ENCODE measurements at places on chromosomes 7 and 10. TPM values are rescaled to one million over a fixed set of nuclear protein-coding genes. Genes with fewer than 3 reads are reported as not detected.
A peak's percentile ranks its signal among the peaks of the same experiment; 100 is the strongest.

FHIP2A gene
- 40.4 TPM for total RNA-seq

- H3K27ac ChIP-seq: no peak overlapping the region
- H3K4me1 ChIP-seq: no peaks in the 10 kb centered on the region
- no peaks in the 10 kb centered on the region for H3K36me3 ChIP-seq
- DNase-seq: no peak
- H3K27me3 ChIP-seq: no peaks in the 10 kb centered on the region
- H3K4me3 ChIP-seq: no peak overlapping the region
Measured at GRCh38 chr10:66671562-66671961, 254.3 kb upstream of the LRRTM3 start.

GRCh38 chr7:33692956-33693355 is 212.4 kb upstream of the BMPER start:
- peaks cover 4% of the 10 kb centered on the region for H3K27me3 ChIP-seq
- no peaks in the 10 kb centered on the region for H3K36me3 ChIP-seq
- peak overlapping the region; percentile 30 for H3K27ac ChIP-seq
- H3K4me1 ChIP-seq: peaks cover 21% of the 10 kb centered on the region

GRCh38 chr7:12929476-12930140 is 242.2 kb downstream of the ARL4A start:
- no peaks in the 10 kb centered on the region for H3K4me1 ChIP-seq
- no peaks in the 10 kb centered on the region for H3K36me3 ChIP-seq
- H3K27me3 ChIP-seq: no peaks in the 10 kb centered on the region
- DNase-seq: no peak
- no peak overlapping the region for H3K4me3 ChIP-seq

DNA sequence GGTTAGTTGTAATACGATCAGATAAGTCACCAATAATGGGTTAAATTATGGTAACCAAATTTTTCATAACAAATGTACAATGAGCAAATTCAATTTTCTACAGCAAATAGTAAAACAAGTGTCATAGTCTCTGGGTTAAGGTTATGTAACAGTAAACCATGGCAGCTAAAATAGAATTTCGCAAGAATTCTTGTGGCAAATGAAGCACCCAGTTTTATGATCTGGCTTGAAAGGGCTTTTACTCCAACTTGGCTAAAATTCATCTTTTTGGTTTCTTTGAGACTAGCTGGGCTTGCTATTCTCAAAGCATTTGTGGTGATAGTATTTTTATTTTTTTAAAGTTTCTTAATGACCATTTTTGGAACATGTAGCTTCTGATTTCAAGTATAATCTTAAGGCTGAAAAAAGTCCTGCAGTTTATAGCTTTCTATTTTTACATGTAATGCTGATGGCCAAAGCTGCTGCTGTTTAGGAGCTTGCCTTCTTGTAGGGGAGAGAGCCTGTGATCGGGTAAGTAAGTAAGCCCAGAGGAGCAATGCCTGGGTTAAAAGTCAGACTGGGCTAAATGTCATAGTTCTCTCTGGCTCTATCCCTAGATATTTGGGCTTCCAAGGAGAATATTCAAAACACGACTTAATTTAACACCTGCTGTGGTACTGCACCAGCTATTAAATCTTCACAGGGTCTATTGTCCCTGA is 55.5 kb upstream of the SYPL1 start:
- peaks cover 4% of the 10 kb centered on the region for H3K36me3 ChIP-seq
- peaks cover 16% of the 10 kb centered on the region for H3K27me3 ChIP-seq
- DNase-seq: peak; percentile 24
- no peak overlapping the region for H3K27ac ChIP-seq

MKI67 gene
- total RNA-seq: 36.9 TPM

GRCh38 chr7:122550545-122550944 is 148.4 kb downstream of the RNF133 start:
- DNase-seq: no peak
- H3K4me3 ChIP-seq: no peak overlapping the region
- no peaks in the 10 kb centered on the region for H3K27me3 ChIP-seq
- H3K4me1 ChIP-seq: no peaks in the 10 kb centered on the region

DNA sequence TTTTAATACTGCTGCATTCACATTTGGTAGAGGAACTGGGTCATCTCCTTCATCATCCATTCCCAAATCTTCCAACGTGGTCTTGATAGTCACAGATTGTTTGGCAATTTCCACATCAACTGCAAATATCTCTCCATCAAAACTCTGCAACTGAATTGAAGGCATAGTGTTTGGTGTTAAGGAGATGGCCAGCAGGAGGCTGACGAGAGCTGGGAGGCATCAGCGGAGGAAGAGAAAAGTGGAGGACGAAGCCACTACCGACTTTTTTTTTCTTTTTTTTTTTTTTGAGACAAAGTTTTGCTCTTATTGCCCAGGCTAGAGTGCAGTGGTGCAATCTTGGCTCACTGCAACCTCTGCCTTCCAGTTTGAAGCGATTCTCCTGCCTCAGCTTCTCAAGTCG is 205.0 kb upstream of the KCTD7 start:
- H3K4me3 ChIP-seq: no peak overlapping the region
- H3K4me1 ChIP-seq: no peaks in the 10 kb centered on the region
- H3K27me3 ChIP-seq: no peaks in the 10 kb centered on the region
- no peak for DNase-seq
- H3K36me3 ChIP-seq: no peaks in the 10 kb centered on the region
- no peak overlapping the region for H3K27ac ChIP-seq

GRCh38 chr7:99707096-99707495 is 27.3 kb upstream of the CYP3A5 start:
- peak; percentile 4 for DNase-seq
- H3K27ac ChIP-seq: no peak overlapping the region
- no peaks in the 10 kb centered on the region for H3K4me1 ChIP-seq
- H3K36me3 ChIP-seq: peaks cover 8% of the 10 kb centered on the region
- H3K4me3 ChIP-seq: no peak overlapping the region
- peaks cover 7% of the 10 kb centered on the region for H3K27me3 ChIP-seq

DNA sequence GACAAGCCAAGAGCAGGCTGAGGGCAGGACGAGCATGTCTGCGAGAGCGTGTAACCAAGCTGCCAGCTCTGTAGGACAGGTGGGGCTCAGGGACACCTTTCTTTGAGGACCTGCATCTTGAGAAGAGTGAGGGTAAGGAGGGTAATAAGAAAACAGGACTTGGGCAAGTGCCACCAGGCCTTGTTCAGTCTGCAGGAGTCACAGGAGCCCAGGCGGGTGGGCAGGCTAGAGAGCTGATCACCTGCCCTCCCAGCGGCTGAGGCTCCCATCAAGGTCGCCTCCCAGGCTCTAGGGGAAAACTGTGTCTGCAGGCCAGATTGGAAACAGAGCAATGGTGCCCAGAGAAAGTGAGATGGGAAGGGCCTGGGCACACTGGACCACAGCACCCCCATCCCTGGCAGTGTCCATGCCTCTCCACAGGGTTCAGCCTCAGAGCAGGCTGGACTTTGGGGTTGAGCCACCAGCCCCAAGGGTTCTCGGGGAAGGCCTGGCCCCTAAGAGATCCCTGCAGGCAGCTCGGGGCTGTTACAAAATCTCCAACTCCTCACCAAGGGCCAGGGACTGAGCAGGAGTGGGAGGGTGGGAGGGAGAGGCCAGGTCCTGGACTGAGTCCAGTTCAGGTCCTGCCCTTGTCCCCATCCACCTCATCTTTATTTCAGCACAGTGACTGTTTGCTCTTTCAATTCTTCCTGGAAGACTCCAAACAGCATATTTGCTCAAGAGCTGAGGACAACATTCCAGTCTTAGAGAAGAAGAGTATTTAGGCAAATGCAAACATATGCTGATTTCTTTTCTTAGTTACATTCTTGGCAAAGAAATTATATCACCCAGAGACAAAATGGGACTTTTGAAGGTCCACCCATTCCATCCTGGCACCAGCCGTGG is 161.9 kb downstream of the GRID1 start:
- H3K36me3 ChIP-seq: no peaks in the 10 kb centered on the region
- no peak overlapping the region for H3K27ac ChIP-seq
- no peak overlapping the region for H3K4me3 ChIP-seq
- no peaks in the 10 kb centered on the region for H3K27me3 ChIP-seq

RAB19 gene
- not detected for total RNA-seq

GRCh38 chr10:99459217-99459616 is 28.8 kb upstream of the GOT1 start:
- no peak overlapping the region for H3K4me3 ChIP-seq
- H3K4me1 ChIP-seq: peaks cover 21% of the 10 kb centered on the region
- H3K27ac ChIP-seq: no peak overlapping the region

GRCh38 chr7:148672041-148672440 is 26.7 kb upstream of the CUL1 start:
- H3K27me3 ChIP-seq: peaks cover 5% of the 10 kb centered on the region
- H3K27ac ChIP-seq: no peak overlapping the region
- no peak overlapping the region for H3K4me3 ChIP-seq
- DNase-seq: no peak

DNA sequence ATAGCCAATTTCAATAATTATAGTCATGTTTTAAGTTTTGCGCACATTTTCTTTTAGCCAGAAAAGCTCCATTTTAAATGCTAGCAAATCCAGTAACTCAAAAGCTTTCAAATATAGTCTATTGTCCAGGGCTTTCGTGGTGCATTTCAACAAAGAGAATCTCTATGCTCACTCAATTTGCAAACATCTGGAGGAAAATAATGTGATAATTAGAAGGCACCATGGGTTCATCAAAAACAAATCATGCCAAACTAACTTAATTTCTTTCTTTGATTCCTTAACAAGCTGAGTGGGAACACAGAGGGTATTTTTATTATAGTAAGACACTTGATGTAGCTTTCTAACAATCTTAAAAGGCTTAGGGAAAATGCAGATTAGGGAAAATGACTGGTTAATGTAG is 179.8 kb downstream of the NXPH1 start:
- no peaks in the 10 kb centered on the region for H3K27me3 ChIP-seq
- H3K4me1 ChIP-seq: no peaks in the 10 kb centered on the region
- no peaks in the 10 kb centered on the region for H3K36me3 ChIP-seq
- H3K27ac ChIP-seq: no peak overlapping the region
